Kidney glomerular epithelial cell (primary cell): ENCODE measurements at places on chromosomes 5 and 9.

DNA sequence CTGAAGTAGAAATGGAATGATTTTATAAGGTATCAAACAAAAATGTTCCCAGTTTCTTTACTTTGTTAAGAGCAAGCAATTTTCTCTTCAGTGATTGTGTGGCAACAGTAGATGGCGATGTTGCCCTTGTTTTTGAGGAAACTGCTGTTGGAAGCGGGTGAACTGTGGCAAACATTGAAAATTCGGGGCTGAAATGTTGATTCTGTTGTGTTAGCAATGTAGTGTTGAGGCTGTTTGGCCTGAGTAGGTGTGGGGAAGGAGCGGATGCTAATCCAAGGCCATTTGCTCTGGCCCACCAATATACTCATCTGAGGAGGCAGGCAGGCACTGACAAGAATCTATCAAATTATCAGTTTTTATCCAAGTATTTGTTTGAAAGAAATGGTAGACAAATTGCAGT lies 129.8 kb downstream of the SLC12A2 start:
- DNase-seq: peak; percentile 61

GRCh38 chr5:54520438-54520846 lies 2.9 kb downstream of the SNX18 start:
- DNase-seq: peak; percentile 41

- DNase-seq: peak; percentile 18
Observed at GRCh38 chr5:123673107-123673506, 161.1 kb downstream of the CSNK1G3 start.

- DNase-seq: no peak
Observed at GRCh38 chr9:89357331-89358197, 39.3 kb downstream of the SECISBP2 start.

DNA sequence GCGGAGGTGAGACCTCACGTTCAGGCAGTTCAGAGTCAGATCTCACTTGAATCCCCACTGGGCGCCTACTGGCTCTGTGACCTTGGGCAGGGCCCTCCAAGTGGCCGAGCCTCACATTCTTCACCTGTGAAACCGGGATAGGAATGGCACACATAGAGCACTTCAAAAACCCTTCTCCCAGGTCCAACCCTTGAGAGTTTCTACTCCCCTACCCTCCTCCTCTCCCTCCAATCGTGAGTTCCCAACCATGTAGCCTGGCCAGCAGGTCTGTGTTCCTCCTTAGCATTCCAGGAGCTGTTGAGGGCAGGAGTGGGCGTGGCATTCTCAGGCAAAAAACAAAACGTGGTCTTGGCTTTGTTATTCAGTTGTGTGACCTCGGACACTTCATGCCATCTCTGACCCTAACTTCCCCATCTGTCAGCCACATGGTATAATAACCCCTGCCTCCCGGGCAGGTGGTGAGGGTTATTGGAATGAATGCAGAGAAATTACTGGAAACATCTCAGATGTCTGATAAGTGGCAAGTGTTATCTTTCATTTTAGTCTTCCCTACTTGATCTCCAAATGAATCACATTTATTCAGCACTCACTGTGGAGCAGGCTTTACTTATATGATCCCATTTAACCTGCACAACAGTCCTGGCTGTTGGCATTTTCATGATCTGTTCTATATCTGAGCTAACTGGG lies 112.8 kb upstream of the BOD1 start:
- DNase-seq: no peak

GRCh38 chr5:181190711-181191525 lies 14.1 kb downstream of the TRIM7 start:
- DNase-seq: no peak
